ENCODE measurements at places on chromosomes 5 and 9.

DNA sequence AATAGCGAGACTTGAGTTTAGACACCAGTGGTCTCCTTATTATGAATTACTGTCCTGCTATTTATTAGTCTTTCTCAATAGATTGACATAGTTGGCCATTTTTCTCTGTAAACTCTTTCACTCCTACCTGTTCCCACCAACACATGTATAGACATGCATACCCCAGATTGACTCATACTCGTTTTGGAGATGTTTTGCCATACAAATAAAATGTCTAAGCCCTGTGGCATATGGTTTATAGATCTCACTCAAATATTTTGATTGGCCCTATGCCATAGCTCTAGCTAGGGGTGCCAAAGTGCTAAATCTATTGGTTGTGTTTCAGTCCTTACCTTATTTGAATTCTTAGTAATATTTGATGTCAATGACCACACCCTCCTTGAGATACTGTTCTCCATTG, 42.3 kb downstream of the CAMK4 start:
- no peak for DNase-seq

DNA sequence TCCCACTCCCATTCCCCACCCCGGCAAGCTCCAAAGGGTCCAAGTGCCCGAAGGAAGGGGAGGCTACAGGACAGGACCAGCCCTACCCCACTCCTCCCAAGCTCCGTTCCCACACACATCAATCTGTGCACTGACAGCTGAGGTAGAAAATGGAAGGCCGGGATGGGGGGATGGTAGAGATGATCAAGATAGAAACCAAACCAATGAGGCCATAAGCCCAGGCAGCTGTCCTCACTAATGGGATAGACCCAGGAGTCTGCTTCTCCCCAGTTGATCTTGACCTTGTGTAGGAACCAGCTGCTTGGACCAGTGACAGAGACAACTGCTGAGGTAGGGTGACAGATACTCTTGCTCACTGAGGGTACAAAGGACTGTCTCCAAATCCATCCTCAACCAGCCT, 38.6 kb downstream of the B4GALT1 start:
- DNase-seq: no peak

DNA sequence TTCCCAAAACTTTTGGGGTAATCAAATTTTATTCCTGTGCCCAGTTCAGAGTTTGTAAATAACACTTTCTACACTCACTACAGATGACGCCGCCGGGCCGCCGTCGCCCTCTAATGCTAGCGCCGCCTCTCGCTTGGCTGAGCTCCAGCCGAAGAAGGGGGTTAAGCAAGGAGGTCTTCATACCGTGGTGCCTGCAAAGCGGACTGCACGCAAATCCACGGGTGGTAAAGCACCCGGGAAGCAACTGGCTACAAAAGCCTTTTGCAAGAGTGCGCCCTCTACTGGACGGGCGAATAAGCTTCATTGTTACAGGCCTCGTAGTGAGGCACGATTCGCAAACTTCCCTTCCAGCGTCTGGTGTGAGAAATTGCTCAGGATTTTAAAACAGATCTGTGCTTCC, 280.4 kb downstream of the MEF2C start:
- no peak for DNase-seq

DNA sequence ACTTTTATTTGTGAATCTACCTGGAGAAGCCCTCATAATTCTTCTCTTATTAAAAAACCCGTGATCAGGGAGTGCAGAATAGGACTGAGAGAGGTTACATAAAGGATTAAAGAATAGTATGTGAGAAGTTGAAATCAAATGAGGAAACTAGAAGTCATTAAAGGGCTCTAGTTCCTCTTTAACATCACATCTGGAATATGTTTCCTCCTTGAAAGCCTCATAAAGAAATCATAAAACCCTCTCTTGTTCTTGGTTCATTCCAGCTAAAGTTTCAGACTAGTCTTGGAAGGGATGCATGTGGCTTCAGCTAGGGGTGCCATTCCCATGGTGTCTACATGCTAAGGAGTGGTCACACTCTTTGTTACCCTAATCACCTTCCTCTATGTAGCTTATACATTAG, 5.7 kb upstream of the C5orf46 start:
- DNase-seq: no peak

DNA sequence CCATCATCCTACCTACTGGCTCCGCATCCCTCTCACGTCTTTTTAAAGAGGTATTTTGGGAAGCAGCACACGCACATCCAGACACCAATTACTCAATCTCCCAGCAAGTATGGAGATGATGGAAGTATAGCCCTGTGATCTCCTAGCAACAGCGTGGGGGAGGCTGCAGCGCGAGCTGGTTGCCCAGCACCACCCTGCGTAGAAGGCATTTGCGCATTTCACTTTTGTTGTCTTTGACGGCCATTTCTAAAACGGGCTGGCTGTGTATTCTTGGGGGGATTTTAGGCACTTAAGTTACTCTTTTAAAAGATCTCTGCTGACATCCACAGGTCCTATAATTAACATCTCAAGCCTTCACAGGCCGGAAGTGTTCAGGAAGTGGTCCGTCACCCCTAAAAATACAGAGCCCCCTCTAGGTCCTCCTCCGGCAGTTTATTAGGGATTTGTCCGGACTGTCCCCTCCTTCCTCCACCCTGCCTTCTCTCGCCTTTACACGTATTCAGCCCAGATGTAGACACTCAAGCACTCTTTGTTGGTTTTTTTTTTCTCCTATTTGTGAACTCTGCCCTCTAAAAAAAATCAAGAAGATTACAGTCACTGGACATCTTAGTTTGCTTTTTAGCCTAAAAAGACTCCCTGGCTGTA, 371.4 kb downstream of the NTRK2 start:
- DNase-seq: no peak

DNA sequence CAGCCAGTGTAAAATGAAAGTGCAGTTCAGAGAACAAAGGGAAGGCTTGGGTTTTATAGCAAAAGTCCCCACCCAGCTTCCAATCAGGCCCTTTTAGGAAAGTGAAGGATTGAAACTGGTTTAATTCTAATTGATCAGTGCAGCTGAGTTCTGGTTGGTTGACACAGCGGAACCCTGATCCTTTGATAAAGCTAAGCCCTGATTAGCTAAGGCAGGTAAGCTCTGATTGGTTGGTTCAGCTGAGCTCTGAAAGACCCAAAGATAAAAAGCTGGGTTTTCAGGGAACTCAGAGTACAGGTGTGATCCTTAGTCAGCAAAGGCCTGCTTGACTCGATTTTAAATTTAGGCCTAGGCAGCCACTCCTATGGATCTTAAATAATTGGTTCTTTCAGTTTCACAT, 70.8 kb upstream of the PRRC1 start:
- no peak for DNase-seq

DNA sequence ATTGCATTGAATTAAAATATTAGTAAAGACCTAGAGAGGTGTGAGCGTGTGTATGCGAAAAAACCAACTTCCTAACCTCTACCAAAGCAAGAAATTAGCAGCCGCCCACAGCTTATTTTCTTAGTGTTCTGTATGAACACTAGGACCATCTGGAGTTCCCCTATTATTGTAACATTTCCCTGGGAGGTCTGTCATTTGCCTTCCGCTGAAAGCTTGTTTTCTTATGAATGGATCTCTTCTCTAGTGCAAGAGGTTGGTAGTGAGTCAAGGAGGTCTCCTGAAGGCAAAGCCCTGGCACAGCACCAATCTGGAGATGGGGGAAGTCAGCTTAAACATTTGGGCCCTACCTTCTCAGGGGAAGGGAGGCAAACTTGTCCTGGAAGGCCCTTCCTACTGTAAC, 10.8 kb downstream of the TNFSF8 start:
- DNase-seq: peak; percentile 28

- DNase-seq: no peak
These were observed 6.6 kb downstream of the ISL1 start for GRCh38 chr5:51389577-51390463.

DNA sequence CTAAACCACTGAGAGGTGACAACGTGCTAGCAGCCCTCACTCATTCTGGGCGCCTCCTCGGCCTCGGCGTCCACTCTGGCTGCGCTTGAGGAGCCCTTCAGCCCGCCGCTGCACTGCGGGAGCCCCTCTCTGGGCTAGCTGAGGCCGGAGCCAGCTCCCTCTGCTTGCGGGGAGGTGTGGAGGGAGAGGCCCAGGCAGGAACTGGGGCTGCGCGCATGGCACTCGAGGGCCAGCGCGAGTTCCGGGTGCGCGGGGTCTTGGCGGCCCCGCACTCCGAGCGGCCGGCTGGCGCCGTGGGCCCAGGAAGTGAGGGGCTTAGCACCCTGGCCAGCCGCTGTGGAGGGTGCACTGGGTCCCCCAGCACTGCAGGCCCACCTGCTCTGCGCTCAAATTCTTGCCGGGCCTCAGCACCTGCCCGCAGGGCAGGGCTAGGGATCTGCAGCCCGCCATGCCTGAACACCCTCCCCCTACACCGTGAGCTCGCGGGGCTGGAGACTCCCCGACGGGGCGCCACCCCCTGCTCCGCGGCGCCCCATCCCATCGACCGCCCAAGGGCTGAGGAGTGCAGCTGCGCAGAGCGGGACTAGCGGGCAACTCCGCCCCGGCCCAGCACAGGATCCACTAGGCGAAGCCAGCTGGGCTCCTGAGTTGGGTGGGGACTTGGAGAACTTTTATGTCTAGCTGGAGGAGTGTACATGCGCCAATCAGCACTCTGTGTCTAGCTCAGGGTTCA, 11.8 kb upstream of the UBE2D2 start:
- DNase-seq: no peak

- DNase-seq: no peak
These were observed 9.1 kb upstream of the RFK start for GRCh38 chr9:76403352-76403751.

GRCh38 chr5:137215261-137215660, 283.9 kb downstream of the SPOCK1 start:
- DNase-seq: no peak

DNA sequence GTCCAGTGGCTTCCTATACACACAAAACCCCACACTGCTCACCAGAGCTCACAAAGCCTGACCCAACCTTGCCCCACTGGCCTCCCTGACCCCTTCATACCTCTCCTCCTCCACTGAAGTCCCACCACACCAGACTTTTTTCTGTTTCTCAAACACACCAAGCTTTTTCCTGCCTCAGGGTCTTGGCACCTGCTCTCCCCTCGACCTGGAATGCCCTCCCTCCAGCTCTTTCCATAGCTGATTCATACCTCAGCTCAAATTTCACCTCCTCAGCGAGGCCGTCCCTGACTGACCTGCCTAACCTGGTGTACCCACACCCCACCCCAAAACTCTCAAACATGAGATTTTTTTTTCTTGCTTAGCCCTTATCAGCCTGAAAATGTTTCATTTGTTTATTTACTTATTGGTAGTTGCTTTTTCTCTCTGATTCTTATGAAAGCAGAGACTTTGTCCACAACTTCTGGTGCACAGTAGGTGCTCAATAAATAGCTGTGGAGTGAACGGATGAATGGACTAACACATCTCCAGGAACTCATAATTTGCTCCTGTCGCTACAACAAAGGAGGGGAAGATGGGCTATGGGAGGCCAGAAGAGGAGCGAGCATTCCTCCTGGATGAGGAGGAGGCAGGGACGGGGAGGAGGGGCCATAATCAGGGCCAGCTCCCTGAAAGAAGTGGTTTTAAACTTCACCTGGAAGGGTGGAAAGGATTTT, 84.3 kb downstream of the SH3TC2 start:
- DNase-seq: no peak

DNA sequence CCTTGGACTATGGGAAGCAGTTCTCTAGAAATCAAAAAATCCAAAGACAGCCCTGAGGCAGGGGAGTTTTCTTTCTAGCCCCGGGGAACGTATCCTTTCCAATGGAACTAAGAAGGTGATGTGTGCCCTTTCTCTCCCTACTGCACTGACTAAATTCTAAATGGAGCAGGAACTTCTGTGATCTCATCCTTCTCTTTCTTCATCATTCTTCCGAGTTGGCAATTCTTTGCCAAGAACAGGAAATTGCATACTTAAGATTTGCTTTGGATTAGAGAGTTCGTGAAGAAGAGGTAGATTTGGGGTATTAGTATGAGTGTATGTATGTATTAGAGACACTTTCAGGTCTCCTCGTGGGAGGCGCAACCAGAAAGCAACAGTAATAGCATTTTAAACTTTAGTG, 178.0 kb upstream of the PIK3R1 start:
- no peak for DNase-seq

DNA sequence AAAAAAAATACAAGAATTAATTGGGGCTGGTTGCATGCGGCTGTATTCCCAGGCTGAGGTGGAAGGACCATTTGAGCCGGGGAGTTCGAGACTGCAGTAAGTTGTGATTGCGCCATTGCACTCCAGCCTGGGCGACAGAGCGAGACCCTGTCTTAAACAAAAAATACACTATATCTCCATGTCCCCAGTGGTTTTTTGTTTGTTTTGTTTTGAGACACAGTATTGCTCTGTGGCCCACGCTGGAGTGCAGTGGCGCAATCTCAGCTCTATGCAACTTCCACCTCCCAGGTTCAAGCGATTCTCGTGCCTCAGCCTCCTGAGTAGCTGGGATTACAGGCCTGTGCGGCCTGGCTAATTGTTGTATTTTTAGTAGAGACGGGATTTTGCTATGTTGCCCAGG, 1.2 kb downstream of the COQ4 start:
- no peak for DNase-seq

DNA sequence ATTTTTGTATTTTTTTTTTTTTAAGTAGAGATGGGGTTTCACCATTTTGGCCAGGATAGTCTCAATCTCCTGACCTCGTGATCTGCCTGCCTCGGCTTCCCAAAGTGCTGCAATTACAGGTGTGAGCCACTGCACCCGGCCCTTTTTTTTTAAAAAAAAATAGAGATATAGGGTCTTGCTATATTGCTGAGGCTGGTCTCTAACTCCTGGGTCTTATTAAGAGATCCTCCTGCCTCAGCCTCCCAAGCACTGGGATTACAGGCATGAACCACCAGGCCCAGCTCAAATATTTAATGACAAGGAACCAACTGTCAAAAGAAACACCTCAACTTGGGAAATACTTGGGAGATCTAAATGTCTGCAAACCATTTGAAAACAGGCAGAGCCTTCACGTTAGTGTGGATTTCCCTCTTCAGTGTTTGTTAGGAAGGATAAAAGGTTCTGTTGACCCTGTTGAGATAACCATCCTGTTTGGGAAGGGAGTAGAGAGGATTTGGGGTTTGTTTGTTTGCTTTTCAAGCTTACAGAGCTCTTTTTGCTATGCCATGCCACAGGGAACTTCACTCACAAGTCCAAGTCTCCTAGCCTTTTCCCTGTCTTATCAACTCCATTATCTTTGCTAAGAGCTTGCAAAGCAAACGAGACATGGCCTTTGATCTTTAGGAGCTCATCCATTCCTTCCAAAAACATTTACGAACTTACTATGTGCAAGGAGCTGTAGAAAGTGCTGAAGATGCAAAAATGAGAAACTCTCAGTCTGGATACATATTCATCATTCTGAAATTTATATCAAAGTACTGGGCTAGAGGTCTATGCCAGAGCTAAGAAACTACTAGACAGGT, 7.5 kb downstream of the FAXDC2 start:
- DNase-seq: no peak

GRCh38 chr5:1892685-1893445, 10.1 kb upstream of the IRX4 start:
- DNase-seq: no peak

- DNase-seq: no peak
These were observed 10.8 kb upstream of the IFNA2 start for GRCh38 chr9:21395778-21396717.

DNA sequence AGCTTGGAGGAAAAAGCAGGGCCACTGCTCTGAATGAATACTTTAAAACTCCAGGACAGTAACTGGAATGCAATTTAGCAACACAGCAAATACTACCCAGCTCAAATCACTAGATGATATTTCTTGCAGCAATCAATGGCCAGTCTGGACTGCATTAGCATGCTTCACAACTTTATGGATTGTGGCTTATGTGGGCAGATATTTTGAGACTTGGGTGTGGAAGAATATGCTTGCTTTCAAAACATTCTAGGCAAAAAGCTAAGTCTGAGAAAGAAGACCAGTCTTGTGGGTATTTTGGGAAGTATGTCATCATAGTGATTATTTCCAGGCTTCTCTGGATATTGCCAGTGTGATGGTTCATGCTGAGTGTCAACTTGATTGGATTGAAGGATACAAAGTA, 3.1 kb downstream of the RANBP3L start:
- no peak for DNase-seq
